ENCODE measurements at places on chromosomes 5 and 9.

- DNase-seq = no peak
Measured at GRCh38 chr5:179668391-179668790, 12.4 kb downstream of the CBY3 start.

- no peak for DNase-seq
Measured at GRCh38 chr9:16729651-16730050, 140.8 kb downstream of the BNC2 start.

GRCh38 chr5:87756951-87757350 is 344.2 kb upstream of the CCNH start:
- no peak for DNase-seq

- no peak for DNase-seq
Measured at GRCh38 chr9:16671591-16672137, 198.8 kb downstream of the BNC2 start.

GRCh38 chr5:94691949-94692348 is 73.5 kb downstream of the SLF1 start:
- no peak for DNase-seq

- no peak for DNase-seq
Measured at GRCh38 chr5:94847019-94847418, 228.6 kb downstream of the SLF1 start.

GRCh38 chr5:136910625-136911024 is 545.3 kb upstream of the TRPC7 start:
- no peak for DNase-seq

DNA sequence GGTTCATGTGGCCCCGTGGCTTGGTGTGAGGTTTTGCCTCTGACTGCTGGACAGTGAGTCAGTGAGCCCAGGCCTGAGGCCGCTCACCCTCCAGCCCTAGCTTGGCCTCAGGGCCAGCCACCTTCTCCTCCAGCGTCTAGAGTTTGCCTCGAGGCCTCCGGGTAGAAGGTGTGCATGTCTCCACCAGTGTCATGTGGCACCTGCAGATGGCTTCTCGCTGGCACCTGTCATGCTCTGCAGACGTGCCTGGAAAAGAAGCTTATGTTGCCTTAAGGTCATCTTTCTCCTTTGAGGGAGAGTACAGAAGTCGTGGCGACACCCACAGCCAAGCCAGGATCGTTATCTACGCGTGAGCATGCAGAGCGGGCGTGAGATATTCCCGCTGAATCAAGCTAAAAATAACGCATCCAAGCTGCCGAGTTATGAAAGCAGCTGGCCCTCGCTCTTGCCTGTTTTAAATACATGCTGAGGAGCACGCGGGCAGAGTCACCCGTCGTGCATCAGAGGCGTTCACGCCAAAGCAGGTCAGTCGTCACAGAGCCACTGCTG is 79.7 kb upstream of the FCN2 start:
- DNase-seq = no peak

DNA sequence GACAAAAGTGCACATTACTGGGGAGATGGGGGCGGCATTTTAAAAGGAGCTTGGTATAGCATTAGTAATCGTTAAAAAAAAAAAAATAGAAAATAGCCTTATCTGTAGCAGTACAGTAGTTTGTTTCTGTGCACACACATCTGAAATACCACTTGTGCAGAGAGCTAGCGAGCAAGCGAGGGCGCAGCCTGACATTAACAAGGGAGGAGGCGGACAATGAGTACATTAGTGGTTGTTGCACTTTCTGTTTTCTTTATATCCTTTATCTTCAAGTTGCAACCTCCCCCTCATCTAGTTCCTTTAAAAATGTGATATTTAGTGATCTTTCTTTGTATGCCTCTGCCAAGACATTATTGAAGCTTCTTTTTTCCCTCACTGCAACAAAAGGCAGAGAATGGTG is 880 bp upstream of the PTPDC1 start:
- DNase-seq = no peak
